HS-5 (cell line): ENCODE measurements at places on chromosomes 13 and 19.

- DNase-seq: no peak
These were observed 57.2 kb downstream of the CHST8 start for GRCh38 chr19:33678796-33679585.

DNA sequence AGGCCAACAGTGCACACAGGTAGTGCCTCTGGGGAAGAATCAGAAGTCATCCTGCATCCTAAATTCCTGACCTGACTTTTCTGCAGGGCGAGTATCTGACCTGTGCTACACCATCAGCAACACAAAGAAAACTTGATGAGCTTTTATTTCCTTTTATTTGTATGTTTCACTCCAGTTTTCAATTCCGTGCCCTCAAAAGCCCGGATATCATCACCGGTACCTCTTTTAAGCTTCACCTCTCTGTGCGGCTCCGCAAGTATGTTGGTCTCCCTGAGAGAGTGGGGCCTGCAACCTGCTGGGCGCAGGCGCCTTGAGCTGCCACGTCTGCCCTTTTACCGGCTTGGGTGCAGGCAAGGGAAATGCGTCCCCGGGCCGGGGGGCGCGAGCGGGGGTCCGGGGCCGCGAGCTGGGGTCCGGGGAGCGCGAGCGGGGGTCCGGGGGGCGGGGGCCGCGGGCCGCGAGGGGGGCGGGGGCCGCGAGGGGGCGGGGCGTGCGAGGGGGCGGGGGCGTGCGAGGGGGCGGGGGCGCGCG lies 4.3 kb upstream of the DUXA start:
- no peak for DNase-seq

GRCh38 chr13:113321546-113321945 lies 24.5 kb downstream of the LAMP1 start:
- no peak for DNase-seq

DNA sequence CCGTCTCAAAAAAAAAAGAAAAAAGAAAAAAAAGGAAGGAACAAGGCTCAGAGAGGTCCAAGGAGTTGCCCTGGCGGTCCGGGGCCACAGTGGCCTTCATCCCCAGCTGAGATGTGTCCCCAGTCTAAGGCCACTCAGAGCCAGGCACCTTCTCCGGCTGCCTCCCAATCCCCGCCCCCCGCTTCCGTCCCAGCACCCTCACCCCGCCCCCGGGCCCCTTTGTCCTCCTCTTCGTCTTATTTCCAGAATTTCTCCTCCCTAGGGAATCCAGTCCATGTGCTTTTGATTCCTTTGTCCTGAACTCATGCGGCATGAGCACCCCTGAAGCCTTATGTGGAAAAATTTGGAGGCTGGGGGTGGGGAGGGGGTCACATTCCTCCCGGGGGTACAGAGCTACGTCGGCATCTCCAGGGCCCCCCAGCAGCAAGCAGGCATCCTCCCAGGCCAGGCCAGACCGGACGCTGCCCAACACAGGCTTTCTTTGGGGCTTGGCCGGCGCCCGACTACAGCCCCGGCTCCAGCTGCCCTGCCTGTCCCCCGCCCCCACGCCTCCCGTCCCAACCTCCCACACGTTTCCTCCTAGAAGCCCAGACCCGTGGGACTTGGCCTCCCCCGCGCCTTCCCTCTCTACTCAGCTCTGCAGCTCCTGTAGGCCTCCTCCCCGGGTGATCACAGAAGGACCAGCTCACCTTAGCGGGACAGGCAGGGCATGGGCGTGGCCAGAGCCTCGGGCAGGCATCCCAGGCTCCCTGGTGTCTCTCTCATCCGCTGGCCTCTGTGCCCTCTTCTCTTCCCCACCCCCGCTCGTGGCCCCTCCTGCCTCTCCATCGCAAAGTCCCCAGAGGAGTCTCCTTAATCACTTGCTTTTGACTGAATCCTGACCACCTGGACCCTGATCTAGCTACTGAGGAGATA lies 17.8 kb upstream of the ADGRE5 start:
- no peak for DNase-seq

GRCh38 chr13:27487776-27488175 lies 37.4 kb upstream of the MTIF3 start:
- DNase-seq: no peak

- DNase-seq: no peak
These were observed 609.4 kb downstream of the OLFM4 start for GRCh38 chr13:53638040-53638439.

DNA sequence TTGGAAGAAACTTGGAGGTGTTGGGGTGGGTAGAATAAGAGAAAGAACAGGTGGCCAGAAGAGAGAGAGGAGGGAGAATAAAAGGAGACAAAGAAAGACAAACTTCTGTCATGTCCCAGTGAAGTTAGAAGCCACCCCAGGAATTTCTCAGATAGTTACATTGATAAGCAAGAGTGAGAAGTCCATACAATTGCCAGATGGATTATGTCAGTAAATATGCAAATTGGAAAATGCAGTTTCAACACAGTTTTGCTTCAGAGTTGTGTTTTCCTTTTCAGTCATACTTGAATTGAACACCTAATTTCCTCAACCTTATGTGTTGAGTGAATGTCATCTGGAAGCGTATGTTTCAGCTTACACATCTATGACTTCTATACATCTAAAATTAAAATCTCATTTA lies 139.2 kb downstream of the RXFP2 start:
- DNase-seq: no peak

DNA sequence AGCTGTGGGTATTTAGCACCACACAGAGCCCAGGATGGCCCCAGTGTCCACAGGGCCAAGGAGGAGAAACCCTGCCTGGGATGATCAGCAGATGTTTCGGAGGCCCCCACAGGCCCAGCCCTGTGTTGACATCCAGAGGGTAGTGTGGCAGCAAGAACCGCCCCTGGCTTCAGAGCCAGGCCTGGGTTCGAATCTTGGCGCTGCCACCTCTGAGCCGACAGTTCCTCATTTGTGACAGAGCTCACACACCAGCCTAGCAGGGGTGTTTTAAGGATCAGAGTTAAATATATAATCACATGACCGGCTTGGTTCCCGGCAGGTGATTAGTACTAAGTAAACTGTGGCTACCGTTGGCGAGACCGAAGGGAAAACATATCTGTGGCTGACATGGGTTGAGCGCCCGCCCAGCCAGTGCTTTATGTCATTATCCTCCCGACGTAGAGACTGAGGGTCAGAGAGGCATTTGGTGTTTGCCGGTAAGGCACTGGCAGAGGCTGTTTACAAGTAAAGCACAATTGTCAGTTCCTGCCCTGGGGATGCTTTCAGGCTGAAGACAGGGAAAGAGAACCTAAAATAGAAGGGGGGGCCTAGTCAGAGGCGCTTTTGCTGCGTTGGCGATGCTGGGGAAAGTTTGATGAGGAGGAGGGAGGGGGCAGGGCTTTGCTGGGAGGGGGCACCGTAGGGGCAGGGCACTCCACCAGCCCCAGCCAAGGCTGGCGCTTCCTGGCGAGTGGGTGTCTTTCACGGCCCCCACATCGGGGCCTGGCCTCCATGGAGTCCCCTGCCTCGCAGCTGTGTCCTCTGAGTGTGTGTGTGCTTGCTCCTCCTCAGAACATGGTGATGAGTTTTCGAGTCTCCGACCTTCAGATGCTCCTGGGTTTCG lies 4.8 kb downstream of the PIAS4 start:
- no peak for DNase-seq

DNA sequence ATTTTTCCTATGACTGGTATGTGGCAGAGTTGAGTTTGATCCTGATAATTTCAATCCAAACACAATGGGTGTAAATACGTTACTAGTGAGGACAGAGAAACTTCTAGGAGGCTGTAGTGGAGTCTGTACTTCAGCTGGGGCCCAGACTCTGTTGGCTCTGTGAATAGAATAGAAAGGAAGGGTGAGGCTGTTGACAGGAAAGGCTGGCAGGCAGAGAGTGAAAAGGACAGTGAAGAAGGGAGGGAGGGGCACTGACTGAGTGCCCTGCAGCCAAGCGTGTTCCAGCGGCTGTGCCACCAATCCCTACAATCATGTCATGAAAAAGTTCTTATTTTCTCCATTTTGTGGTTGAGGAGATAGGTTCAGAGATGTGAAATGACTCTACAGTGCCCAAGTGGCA lies 80.5 kb downstream of the MBNL2 start:
- no peak for DNase-seq

- no peak for DNase-seq
These were observed 31.0 kb upstream of the KATNAL1 start for GRCh38 chr13:30338331-30338851.

GRCh38 chr19:11375143-11375948 lies 880 bp downstream of the SWSAP1 start:
- DNase-seq: no peak

DNA sequence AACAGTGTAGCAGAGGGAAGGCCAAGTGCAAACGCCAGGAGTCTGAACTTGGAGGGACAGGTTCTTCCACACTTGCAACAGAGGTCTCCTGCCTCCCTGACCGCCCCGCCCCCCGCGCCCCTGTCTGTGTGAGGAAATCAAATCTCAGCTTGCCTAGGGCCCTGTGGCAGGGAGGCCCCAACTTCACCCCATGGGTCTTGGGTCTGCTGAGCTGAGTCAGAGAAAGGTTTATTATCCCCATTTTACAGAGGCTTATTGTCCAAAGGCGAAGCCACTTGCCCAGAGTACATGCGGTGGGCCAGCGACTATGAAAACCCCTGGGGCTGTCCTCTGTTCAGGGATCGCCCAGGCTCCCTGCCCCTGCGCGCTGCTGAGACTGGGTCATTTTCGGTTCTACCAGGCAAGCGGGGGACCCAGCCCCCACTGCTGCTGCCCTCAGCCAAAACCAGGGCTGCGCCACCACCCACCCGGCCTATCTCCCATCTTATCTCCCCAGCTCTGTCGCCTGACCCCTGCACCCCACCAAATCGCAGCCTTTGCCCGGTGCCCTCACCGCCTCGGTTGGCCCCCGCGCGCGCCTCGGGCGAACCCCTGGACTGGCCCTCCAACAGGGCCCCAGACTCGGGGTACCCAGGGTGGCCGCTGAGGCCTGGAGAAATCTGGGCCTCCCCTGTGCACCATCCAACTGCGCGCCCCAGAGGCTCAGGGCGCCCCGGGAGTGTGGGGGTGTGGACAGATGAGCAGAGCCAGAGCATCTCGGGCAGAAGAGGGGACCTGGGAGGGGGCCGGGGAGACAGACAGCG lies 850 bp upstream of the CERS4 start:
- DNase-seq: no peak

GRCh38 chr13:46077265-46077664 lies 24.7 kb upstream of the ZC3H13 start:
- DNase-seq: no peak

GRCh38 chr13:99656844-99657381 lies 155.6 kb downstream of the TM9SF2 start:
- no peak for DNase-seq

DNA sequence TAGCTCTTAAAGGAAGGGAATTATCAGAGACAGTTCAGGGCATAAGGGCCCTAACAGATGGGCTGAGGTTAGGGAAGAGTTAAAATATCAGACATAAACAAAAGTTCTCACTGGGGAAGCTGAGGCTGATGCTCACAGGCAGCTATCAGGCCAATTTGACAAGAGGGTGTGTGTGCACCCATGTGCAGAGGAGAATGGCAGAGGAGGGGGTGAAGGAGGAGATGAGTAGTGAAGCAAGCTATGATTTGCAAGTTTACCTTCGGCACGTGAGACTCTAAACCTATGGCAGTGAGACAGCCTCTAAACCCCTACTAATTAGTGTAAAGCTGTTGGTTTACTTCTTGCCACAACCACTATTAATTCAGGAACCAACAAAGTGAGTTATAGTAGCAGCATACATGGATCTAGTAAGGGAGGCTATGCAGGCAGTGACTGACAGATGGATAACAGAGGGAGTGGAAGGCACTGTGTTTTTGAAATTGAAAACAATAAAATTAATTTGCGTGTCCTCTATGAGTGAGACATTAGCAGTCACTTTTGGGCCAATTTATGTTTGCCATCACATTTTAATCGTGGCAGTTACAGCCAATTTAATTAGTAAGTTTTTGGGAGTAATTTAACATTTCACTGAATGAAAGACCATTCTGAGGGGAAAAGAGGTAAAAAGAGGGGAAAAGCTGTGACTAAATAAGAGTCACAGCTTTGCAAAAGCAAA lies 99.6 kb upstream of the HTR2A start:
- DNase-seq: no peak
